Stimulated activated CD4-positive, alpha-beta T cell treated with anti-CD3 and anti-CD28 coated beads, Interleukin-4, amount 100 ng/mL, for 24 hours (primary cell): ENCODE measurements at places on chromosomes 1 and 21.

- no peak for DNase-seq
These were observed 79.6 kb downstream of the PLXNA2 start for GRCh38 chr1:208164609-208165008.

DNA sequence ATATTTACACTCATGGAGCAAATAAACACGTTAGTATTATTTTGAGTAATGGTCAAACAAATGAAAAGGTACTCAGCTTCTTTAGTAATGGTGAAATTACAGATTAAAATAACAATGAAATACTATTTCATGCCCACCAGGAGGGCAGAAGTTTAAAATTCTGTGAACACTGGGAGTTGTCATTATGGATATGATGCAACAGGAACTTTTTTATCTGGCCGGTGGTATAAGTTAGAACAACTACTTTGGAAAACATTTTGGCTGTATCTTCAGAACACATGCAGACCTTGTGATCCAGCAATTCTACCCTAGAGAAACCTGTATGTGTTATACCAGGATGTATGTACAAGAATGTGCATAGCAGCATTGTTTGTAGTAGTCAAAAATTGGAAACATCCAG lies 23.2 kb upstream of the PPP1R8 start:
- DNase-seq, result no peak

DNA sequence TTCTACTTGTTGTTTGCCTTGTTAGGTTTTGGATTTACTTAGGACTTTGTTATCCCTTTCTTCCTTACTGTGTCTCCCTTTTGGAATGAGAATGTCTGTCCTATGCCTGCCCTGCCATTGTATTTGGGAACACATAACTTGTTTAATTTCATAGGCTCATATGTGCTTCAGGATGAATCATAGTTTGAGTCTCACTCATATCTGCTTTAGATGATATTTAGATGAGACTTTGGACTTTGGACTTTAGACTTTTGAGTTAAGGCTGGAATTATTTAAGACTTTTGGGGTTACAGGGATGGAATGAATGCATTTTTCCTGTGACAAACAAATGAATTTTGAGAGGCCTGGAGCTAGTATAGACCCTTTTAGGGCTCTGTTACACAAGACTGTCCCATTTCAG lies 33.4 kb downstream of the PSMG1 start:
- no peak for DNase-seq

DNA sequence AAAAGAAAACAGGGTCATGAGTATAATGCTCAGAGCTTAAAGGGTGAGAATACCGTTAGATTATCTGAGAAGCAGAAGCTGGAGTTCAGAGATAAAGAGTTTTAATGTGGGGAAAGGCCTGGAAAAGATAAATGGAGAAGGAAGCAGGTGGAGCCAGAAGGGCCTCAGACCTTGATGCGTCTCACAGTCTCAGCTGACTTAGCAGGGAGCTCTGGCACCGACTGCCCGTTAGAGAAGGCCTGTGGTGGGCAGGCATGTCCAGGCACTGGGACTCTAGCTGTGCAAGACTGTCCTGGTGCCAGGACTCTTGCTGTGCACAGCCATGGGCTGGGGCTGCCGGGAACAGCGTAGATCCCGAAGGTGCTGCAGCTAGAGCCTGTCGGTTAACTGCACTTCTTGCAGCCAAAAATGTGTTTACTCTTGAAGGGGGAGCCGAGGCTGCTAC lies 3.8 kb upstream of the SLAMF9 start:
- no peak for DNase-seq

- DNase-seq, result no peak
These were observed 235.4 kb downstream of the PBX1 start for GRCh38 chr1:164794356-164794755.
